Stimulated activated CD8-positive, alpha-beta memory T cell treated with anti-CD3 and anti-CD28 coated beads, Interleukin-4, amount 100 ng/mL, for 4 hours (primary cell): ENCODE measurements at places on chromosomes 12 and 14.

GRCh38 chr12:116157845-116158267 is 119.6 kb downstream of the MED13L start:
- DNase-seq = no peak

GRCh38 chr14:77616133-77616453 is 344 bp downstream of the SPTLC2 start:
- DNase-seq = no peak

DNA sequence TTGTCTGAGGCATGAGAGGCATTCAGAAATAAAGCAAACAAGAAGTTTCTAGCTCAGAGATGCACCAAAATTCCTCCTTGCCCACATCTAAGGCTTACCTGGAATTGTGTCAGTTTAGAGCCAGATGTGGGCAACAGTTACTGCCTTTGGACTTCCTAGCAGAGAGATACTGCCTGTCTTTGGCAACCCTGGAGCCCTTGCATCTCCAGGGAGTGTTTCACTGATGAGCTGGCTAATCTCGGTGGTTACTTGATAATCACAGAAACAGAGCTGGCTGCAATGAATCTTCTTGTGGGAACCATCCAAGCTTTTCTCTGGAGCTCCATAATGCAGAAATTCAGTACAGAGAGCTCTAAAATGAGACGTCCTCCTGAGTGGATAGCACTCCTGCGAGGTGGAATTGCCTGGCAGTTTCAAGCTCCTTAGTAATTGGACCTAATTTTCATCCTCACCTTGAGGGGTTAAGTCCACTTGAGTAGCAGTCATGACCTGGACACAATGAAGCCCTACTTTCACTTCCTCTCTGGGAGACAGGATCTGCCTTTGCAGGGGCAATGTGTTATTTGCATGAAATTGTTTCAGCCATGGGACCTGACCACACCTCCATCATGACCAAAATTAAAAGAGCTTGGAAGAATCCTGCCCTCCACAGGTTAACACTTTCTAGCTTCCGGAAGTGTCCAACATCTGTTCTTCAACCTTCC is 108.8 kb upstream of the ARHGAP5 start:
- no peak for DNase-seq

- no peak for DNase-seq
These were observed 443 bp downstream of the MAGOHB start for GRCh38 chr12:10612984-10613348.

- no peak for DNase-seq
These were observed 115.8 kb upstream of the CCDC198 start for GRCh38 chr14:57609192-57610075.

DNA sequence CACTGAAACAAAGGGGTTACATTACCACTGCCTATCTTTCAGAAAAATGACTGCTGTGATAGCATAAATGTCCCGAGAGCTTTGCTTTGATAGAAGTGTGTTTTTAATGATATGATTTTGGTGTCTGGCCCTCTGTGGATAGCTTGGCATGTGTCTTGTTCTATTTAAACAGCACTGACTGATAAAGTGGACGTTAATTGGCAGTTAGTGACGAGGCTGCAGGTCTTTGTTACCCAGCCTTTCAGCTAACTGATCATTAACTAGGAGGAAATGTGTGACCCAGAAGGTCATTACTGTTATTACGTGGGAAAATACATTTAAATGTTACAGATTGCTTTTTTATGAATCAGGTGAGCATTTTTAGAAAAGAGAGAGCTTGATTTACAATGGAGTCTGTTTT is 428.3 kb downstream of the DIO2 start:
- no peak for DNase-seq

GRCh38 chr12:43805149-43805859 is 813 bp downstream of the TWF1 start:
- DNase-seq = no peak

DNA sequence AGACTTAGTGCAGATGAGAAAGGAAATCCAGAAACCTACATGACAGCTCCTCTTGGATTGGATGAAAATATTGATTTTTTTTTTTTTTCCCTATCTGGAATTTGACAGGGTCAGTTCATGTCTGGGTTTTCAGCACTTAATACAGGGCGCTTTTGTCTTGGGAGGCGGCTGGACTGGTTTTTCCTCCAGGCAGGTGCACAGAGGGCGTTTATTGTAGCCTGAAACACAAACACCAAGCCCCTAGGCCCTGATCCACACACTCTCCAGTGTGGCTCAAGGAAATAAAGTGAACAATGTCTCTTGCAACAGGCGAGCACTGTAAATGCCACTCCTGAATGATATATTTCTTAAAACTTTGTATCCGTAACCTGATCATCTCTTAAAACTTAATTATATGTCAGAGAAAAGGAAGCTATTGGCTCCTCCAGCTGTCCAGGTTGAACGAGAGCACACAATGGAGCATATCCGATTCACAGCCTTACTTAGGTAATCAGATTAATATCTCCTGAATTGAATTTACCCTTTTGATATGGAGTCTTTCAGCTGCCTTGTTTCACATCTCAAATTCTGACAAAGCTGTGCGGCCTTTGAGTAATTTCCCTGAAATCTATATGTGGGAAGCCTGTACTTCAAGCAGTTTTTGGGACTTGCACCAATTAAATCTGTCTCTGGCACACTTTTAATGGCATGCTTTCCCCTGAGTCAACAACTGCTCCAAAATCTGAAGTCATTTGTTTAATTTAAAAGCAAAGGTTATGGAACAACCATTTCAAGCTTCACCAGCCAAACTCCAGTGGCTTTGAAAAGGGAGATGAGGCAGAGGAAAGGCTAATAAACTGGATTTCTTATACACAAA is 485.7 kb downstream of the ZFP36L1 start:
- no peak for DNase-seq

- no peak for DNase-seq
These were observed 699 bp downstream of the MGAT2 start for GRCh38 chr14:49621114-49621881.

- DNase-seq = no peak
These were observed 181.5 kb upstream of the SFSWAP start for GRCh38 chr12:131529196-131530040.

GRCh38 chr12:122934722-122935121 is 31.5 kb downstream of the ABCB9 start:
- no peak for DNase-seq

GRCh38 chr14:105220699-105221597 is 27.4 kb upstream of the BTBD6 start:
- no peak for DNase-seq
